ENCODE measurements at places on chromosomes 3 and 15. TPM values are rescaled to one million over a fixed set of nuclear protein-coding genes. Genes with fewer than 3 reads are reported as not detected.

Gene CDHR4
- total RNA-seq = not detected

Gene NRG4
- total RNA-seq = not detected

Gene ACSBG1
- total RNA-seq = not detected

DNA sequence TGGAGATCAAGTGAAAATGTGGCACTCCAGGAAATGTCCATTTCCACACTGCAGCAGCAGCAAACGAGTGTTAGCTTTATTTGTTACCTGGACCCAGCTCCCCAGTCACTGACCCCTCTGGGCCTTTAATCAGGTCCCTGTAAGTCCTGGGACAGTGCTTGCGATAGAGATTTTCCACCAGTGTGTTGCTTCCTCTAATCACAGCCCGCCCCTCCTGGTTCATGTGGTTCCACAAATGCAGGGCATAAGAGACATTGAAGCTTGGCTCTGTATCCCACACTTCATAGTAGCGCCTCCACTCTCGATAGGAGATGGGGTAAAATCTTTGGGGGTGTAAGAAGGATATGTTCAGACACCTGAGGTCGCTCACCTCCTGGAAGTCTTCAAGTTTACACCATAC, 8.0 kb downstream of the A4GNT start:
- DNase-seq = no peak

DNA sequence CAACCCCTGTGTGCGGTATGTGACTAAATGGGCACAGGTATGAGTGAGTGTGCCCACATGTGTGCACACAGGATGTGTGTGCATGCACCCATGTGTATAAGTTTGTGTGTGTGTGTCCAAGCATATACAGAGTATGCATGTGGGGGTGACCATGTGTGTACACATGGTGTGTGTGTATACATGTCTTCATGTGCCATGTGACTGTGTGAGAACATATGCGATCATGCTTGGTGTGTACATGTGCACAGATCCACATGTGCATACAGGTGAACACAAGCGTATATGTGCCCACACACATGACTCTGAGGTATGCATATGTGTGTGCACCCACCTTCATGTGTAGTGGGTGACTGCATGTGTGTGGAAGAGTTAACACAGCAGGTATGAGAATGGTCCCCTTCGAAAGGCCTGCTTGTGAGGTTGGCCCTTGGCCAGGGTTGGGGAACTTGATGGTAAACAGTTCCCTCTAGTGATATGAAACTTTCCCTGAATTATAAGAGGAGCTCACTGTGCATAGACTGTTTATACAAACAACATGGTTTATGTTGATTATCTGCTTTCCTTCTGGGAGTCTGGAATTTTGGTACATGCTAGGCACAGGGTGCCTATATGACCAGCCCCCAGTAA, 10.3 kb downstream of the PFKFB4 start:
- no peak for DNase-seq

GRCh38 chr3:11641683-11642430, 1.9 kb downstream of the VGLL4 start:
- DNase-seq = no peak

- DNase-seq = no peak
Measured at GRCh38 chr15:93266291-93266690, 177.3 kb upstream of the RGMA start.

DNA sequence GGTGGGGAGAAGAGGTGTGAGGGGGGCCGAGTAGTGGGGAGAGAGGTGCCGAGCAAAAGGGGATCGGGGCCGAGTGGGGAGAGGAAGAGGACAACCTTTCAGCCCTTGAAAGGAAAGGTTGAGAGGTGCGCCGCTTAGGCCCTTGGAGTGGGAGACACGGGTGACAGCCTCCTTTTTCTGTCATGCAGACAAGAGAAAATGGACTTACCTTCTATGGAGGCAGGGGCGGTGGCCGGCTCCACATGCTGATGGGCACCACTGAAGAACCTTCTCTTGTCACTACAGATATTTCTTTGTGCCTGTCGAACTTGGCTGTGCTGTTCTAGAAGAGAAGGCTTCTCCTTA, 421 bp downstream of the KLHL18 start:
- peak; percentile 32 for DNase-seq

- DNase-seq = no peak
Measured at GRCh38 chr15:60840703-60841411, 361.9 kb upstream of the ICE2 start.

GRCh38 chr15:81258455-81258854, 61.8 kb downstream of the IL16 start:
- DNase-seq = no peak

DNA sequence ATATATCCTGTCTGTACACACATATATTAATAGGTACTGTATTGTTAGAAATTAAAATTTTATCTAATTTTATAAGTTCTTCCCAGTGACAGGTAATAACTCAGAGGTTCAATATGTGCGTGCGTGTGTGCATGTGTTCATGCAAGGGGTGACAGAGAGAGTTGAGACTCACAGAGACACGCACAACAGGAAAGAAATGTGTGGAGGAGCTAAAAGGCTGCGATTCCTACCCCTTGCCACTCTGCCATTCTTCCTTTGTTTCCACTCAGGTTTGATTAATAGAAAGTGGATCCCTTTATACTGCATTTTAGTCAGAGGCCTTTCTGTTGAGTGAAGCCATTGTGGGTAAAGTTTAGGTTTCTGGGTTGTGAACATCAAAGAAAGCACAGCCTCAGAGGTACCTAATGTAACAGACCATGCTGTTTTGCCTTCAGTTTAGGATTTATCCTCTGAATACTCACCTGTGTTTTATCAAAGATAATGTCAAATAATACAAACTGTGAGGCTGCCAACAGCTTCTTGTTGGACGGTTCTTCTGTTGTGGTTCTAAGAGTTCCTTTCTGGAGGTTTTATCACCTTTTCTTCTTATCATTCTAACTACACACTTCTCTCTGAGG, 182.3 kb downstream of the EPHA3 start:
- no peak for DNase-seq

DNA sequence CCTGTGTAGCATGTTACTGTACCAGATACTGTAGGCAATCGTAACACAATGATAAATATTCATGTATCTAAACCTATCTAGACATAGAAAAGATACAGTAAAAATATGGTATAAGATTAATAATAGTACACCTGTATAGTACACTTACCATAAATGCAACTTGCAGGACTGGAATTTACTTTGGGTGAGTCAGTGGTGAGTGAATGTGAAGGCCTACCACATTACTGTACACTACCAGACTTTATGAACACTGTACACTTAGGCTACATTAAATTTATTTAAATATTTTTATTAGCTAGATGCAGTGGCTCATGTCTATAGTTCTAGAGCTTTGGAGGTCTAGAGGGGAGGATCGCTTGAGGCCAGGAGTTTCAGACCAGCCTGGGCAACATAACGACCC, 186.6 kb upstream of the ROPN1 start:
- no peak for DNase-seq

DNA sequence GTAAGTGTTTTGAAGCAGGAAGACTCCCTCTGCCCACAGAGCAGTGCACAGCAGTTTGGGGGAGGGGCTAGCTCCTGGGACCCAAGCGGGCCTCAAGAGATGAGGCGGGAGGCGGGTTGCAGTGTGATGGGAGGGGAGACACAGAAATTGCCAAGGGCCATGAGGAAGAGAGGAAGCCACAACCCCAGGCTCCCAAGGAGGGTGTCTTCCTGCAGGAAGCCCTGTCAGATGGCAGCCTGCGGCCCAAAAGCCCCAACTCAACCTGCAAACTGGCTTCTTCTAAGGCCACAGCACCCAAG, 7.3 kb upstream of the ISLR2 start:
- no peak for DNase-seq
